ENCODE measurements at places on chromosomes 6 and 20. TPM values are rescaled to one million over a fixed set of nuclear protein-coding genes. Genes with fewer than 3 reads are reported as not detected.

CPXM1 gene
- 0.32 TPM for total RNA-seq

GPR6 gene
- total RNA-seq = not detected

CD24 gene
- total RNA-seq = 0.97 TPM

ISM1 gene
- total RNA-seq = not detected

PRSS35 gene
- total RNA-seq = not detected

WFDC12 gene
- total RNA-seq = not detected

TBXT gene
- total RNA-seq = not detected

EPPIN gene
- total RNA-seq = not detected

DUSP15 gene
- total RNA-seq = not detected

EPHA7 gene
- 0.97 TPM for total RNA-seq

POPDC3 gene
- total RNA-seq = 1.3 TPM

TMEM239 gene
- total RNA-seq = not detected

PLN gene
- under 0.01 TPM for total RNA-seq

PRICKLE4 gene
- 1.5 TPM for total RNA-seq

SLCO4A1 gene
- 3.6 TPM for total RNA-seq

PGC gene
- total RNA-seq = not detected

PNLDC1 gene
- 0.30 TPM for total RNA-seq

FAM83C gene
- not detected for total RNA-seq

PLAGL2 gene
- 3.2 TPM for total RNA-seq

LKAAEAR1 gene
- total RNA-seq = 0.97 TPM

KIAA0408 gene
- not detected for total RNA-seq

LST1 gene
- not detected for total RNA-seq

HMGN3 gene
- total RNA-seq = 103 TPM

TOX2 gene
- total RNA-seq = 1.7 TPM

OTOR gene
- not detected for total RNA-seq

TCP11 gene
- total RNA-seq = under 0.01 TPM

EFCAB8 gene
- total RNA-seq = not detected

TNFRSF21 gene
- total RNA-seq = 16.0 TPM

PDE7B gene
- 18.8 TPM for total RNA-seq

SEMG1 gene
- not detected for total RNA-seq

ESR1 gene
- total RNA-seq = not detected

SLC24A3 gene
- not detected for total RNA-seq

ARHGAP40 gene
- not detected for total RNA-seq

SIRPD gene
- total RNA-seq = not detected

GNRH2 gene
- 0.30 TPM for total RNA-seq

CPNE5 gene
- 4.6 TPM for total RNA-seq

WFDC5 gene
- total RNA-seq = not detected

VGLL2 gene
- not detected for total RNA-seq

GGT7 gene
- 3.9 TPM for total RNA-seq

JPH2 gene
- total RNA-seq = under 0.01 TPM
